ENCODE measurements at places on chromosomes 12 and 14.

DNA sequence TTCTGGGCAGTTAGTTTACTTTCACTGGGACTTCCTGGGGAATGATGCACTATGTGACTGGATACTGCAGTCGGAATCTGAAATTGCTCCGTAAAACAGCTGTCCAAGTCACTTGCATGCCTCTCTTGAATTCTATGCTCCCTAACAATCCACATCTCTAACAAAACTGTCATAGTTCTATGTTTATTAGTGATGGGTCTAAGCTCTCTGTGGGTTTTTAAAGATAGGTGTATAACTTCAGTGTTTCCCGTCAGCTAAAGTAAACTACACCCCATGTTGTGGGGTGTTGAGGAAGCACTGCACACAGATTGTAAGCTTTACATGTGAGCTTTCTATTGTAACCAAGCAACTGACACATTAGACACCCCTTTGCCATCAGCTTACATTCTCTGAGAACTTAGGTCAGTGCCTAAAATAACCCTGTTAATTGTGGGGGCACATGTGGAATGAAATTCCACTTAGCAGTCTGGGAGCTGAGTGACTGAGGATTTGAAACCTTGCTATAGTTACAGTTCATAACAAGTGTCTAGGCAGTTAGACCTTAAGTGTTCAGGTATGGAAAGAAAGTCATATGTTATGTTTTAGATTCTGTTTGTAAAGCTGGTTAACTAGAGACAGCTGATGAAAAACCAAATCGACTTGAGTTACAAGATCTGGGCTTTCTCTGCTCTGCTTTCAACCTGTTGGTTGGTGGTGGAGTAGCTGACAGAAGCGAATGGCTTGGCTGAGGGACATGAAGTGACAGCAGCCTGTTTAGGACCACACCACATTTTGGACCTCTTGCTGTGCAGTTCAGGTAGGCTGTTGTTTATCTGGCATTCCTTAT is 165.7 kb downstream of the AKAP6 start:
- DNase-seq, result peak; percentile 19

- DNase-seq, result no peak
These were observed 49.9 kb downstream of the IFNG start for GRCh38 chr12:68109444-68110217.

- no peak for DNase-seq
These were observed 405.3 kb downstream of the MED13L start for GRCh38 chr12:115872212-115872611.

GRCh38 chr14:61472011-61472672 is 150.8 kb downstream of the PRKCH start:
- DNase-seq, result peak; percentile 45

DNA sequence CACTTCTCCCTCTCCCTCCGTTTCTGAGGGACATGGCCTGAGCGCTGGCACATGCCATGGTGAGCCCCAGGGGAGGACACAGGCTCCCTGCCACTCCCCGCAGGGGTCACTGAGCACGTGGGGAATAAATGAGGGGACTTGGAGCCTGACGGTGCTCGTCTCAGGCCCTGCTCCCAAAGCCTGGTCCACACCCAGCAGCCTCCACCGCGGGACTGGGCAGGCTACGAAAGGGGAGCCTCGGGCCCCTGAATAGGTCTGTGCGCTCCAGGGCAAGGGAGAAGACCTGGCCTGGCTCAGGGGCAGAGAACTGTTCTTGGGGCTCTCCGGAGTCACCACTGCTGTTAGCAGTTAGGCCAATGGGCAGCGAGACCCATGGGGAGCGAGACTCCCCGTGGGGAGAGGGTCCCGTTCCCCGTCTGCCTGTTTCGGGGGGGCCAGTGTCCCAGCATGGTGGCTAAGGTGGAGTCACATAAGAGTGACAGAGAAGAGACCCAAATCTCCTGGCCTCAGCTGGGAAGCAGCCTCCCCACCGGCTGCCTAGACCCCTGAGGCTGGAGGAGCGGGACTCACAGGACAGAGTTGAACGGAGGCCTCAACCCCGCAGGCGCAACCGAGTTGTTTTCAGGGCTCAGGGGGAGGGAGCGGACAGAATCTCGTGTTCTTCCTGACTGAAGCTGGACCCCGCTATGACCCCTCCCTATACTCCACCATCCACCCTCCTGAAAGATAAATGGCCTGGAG is 329.8 kb upstream of the SFSWAP start:
- no peak for DNase-seq

DNA sequence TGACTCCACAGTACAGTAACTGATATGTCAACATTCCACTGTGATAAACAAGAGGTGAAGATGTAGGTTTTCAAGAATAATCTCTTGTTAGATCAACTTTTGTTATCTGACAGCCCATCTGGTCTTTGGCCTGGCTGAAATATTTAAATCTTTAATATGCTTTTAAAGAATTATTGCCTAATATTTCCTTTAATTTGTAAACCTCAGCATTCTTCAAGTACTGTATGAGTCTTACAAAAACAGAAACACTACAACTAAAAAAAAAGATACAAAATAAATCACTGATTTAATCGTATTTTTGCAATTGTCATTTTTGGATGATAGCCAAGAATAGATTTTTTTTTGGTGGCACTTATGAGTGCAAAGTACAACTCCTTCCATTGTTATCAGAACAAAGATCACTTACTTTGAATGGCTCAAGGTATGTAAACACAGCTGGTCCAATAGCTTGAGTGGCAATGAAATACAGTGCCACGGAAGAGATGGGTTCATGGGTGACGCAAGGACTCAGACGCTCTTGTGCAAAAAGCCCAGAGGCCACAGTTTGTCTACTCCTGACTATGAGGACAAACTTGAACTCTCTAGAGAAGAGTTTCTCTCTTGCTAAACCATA is 109.5 kb downstream of the PAX9 start:
- no peak for DNase-seq

DNA sequence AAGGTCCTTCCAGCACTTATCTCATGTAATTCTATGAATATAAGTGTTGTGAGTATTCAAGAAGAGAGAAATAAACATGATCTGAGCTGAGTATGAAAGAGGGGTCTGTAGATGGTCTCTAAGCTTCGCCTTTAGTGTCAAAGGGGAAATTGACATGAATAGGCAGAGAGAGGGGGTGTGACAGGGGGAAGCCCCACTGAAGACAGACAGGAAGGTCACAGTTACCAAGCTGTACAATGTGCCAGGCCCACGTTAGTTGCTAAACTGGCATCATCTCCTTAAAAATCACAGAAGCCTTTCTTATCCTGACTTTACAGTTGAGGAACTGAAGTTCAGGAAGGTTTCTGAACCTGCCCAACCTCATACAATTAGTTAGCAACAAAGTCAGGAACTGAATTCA is 7.6 kb downstream of the ARHGEF40 start:
- DNase-seq, result no peak

DNA sequence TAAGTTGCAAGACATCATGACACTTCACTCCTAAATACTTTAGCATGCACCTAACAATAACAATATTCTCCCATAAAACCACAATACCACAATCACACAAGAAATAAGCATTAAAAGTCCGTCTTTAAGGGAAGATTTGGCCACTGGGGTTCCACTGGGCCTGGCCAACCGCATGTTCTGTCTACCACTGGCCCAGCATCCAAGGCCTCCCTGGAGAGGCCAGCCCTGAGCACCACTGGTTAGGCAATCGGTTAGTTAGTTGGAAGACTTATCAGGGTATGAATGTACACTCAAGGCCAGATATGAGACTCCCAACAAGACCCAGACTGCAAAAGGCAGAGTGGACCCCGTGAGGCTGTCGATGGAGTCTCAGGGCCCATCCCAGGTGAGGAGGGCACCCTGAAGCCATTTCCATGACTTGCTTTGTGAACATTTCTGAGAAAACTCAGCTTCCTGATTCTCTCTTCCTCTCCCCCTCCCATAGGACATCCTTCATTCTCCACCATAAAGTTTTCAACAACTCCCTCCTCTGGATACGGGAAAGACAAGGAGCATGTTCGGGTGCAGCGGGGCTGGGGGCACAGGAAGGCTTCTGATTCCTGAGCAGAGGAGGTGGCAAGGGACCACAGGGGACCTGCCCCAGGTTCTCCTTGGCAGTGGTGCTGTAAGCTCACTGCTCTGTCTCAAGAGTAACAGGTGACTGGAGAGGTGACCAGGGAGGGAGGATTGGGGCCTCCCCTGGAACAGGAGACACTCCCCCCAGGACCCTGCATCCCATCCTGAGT is 5.9 kb downstream of the PXN start:
- DNase-seq, result no peak

DNA sequence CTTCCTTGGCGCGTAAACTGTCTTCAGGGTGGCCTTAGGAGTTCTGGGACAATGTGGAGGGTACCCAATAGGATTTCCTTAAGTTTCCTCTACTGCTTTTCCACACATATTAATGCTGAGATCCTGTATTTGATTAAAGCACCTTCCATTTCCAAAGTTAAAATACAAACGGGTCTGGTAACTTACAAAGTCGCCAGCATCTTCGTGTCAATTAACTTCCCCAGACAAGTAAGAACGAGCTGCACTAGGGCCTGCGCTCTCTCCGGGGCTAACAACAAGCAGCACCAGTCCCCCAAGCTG is 130.9 kb downstream of the NDUFA12 start:
- no peak for DNase-seq

DNA sequence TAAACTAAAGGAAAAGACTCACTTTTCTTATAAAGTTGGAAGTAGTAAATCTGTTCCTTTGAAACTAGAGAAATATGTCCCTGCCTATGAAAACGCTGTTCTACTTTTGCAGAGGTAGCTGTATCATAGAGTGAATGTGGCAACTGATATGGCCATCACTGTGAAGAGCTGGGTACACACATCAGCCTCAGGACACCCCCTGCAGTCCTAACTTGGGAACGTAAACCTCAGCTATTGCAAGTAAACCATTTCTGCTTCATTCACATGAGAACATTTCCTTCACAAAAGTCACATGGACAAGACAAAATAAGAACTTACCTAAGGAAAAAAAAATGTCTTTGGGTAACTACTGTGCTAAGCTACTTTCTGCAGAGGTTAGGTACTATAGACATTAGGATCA is 233.3 kb upstream of the PPFIA2 start:
- DNase-seq, result no peak

GRCh38 chr14:97524589-97525319 is 727.6 kb downstream of the VRK1 start:
- DNase-seq, result no peak

All from heart right ventricle (tissue), 16 donors.